ENCODE measurements at places on chromosomes 6 and 20.

DNA sequence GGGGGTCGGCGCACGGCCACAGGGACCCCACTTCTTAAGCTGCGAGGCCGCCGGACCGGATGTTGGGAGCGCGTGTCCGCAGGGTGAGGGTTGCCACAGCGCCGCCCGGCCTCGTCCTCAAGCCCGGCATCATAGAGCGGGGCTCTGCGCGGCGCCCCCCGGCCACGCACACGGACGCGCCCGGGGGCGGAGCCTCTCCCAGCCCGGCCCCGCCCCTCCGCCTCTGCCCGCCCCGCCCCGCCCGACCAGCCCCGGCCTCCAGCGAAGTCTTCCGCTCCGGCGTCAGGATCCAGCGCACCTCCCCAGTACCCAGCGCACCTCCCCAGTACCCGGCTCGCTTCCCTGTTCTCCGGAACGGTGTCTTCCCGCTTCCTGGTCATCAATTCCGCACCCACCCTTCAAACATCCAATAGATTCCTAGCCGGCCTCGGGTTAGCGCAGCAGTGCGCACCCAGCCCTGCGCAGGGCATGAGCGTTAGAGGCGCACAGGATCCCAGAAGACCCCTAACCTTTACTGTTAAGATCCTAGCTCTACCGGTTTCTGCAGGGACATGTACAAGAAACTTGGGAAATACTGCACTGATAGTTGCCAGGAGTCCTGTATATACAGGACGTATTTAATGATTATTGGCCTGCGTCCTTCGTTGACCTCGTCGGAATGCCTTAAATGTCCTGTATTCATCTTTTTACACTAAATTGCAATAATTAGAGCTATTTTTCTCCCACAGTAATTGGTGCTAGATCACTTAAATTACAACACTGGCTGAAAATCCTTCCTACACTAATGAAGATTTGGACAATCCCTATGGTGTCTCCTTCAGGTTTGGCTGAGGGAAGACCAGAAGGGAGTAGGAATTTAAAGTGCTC lies 535 bp upstream of the DNAAF9 start:
- DNase-seq, result peak; percentile 62

GRCh38 chr6:119612911-119613381 lies 263.4 kb upstream of the MAN1A1 start:
- DNase-seq, result no peak

DNA sequence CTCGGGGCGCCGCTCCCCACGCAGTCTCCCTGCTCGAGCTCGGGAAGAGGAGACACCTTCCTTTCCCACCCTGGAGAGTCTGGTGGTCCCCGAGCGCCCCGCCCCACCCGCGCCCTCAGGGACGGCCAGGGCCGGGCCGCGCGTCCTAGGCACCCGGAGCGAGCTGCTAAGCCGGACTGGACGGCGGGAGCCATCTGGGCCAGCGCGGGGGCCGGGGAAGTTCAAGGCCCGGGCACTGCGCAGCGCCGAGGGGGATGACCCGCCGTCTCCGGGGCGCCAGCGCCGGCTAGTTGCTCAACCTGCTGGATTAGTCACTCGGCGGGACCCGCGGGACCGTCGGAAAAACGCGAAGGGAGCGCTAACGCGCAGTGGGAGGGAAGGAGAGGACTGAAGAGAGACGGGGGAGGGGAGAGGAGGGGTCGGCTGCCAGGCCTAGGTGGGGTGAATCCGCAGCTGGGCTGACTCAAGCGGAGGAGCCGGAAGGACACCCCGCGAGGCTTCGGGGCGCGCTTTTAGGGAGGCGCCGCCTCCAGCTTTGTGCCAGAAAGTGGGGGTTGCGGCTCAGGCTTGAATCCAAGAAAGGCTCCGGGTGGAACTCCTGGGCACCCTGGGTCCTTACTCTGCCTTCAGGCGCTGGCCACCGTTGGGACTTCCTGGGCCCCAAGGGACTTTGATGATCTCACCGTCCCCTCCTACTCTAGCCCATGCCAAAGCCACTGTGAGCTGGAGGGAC lies 75.7 kb upstream of the FOXP4 start:
- no peak for DNase-seq

DNA sequence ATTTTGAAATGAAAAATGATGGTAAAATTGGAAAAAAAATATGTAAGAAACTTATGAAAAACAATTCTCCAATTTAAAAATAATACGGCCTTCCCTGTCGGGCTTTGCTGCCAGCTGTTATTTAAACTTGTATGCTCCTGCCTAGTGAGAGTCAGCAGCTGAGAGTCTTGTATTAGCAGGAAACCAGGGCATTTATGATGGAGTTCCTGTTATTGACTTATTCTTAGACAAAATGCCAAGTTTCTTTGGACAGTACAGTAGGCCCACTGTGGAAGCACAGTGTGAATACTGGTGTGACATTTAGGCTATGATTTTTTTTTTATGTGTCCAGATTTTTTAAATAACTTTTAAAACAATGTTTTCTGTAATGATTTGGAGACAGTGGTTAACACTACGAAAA lies 42.1 kb downstream of the GMDS start:
- DNase-seq, result no peak

GRCh38 chr20:33323236-33323635 lies 40.2 kb downstream of the BPIFB1 start:
- no peak for DNase-seq

GRCh38 chr6:2434116-2434515 lies 188.7 kb upstream of the GMDS start:
- no peak for DNase-seq

- DNase-seq, result no peak
Observed at GRCh38 chr6:786946-787763, 94.2 kb upstream of the EXOC2 start.

GRCh38 chr20:10670501-10671220 lies 3.1 kb downstream of the JAG1 start:
- no peak for DNase-seq

- DNase-seq, result no peak
Observed at GRCh38 chr6:63592886-63593285, 20.6 kb downstream of the LOC128125822 start.

DNA sequence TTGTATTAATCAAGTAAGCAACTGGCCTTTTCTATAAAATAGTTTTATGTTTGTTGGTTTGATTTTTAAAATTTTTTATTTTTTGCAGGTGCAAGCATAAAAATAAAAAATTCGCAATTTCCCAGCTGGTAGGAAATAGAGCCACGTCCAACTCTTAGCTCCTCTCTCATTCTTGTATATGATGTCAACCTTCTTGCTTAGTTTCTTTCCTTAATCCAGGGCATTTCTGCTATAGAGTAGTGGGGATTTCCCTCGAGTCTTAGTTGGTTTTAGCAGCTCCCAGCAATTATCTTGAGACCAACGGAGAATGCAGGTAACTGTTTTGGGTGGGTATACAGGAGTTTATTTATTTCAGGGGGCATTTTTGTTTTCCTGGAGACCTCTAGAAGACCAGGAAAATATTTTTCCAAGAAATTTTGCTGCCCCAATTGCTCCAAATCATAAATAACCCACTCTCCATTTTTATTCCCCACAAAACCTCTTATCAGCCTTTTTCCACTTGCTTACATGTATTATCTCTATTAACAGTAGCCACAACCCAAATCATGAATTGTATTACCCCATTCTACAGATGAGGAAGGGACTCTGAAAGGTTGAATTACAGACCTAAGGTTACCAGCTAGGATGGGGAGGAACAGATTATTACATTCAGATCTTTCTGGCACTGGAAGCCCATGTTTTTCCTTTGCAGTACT lies 18.4 kb downstream of the PHACTR2 start:
- no peak for DNase-seq

- DNase-seq, result no peak
Observed at GRCh38 chr20:58377017-58377416, 12.0 kb upstream of the VAPB start.

- no peak for DNase-seq
Observed at GRCh38 chr6:106470811-106471210, 110.3 kb downstream of the CRYBG1 start.

GRCh38 chr6:138239774-138240173 lies 21.5 kb upstream of the PBOV1 start:
- no peak for DNase-seq

GRCh38 chr6:166707045-166707444 lies 80.0 kb upstream of the RPS6KA2 start:
- DNase-seq, result no peak

GRCh38 chr6:52537001-52537753 lies 39.7 kb downstream of the TRAM2 start:
- no peak for DNase-seq

DNA sequence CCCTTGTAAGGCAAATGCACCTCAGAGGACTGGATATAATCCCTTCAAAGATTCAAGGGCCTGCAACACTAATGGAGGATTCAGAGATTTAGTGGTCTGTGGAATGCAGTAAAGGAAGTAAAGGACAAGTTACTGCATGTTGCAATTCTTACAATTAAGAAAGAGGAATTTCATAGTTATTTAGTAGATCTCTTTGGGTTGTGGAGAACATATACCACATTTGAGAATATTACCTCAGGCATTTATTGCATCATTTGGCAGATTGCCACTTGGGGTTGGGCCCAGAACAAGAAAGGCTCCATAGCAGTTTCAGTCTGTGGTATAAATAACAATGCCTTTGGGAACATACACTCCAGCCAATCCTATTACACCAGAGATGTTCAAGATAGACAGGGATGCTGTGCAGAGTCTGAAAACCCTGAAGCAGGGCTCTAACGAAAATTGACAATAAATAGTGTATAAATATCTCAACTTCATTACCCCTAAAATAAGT lies 20.9 kb upstream of the EPM2A start:
- DNase-seq, result no peak

- DNase-seq, result no peak
Observed at GRCh38 chr6:158068893-158069799, 87.5 kb downstream of the SYNJ2 start.

GRCh38 chr6:67877288-67877687 lies 757.8 kb upstream of the ADGRB3 start:
- no peak for DNase-seq
